ENCODE measurements at places on chromosomes 6 and 20.

DNA sequence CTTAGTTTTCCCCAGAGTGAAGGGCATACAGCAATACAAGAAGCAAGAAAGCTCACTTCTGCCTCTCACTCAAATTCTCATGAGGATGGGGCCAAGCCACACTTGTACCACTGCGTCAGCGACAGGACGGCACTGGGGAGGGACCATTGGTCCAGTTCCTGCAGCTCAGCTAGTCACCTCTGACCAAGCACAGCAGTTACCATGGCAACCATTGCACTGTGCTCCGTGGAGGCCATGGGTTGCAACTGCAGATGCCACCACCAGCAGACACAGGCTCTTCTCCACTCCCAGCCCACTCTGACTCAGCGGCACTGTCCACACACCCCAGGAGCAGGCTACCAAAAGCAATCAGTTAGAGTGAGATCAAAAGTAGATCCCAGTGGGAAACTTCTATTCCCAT is 441.1 kb upstream of the ARID1B start:
- DNase-seq, result no peak

GRCh38 chr20:4171538-4172116 is 156.3 kb upstream of the RNF24 start:
- DNase-seq, result no peak

DNA sequence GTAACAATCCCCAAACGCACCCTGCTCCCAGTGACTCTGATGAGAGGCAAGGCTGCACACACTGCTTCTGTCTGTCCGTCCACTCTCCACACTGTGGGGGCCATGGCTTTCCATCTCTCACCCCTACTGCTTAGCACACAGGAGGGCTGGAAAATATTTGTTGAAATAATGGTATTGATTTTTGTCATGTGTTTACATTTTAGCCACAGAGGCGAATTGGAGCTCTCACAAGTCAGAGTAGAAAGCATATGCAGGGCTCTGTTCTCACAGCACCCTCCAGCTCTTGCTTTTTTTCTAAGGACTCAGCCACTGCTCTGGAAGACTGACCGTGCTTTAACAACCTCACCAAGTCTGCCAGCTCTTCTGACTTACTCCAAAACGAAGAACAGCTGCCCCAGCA is 273.8 kb downstream of the GMDS start:
- no peak for DNase-seq

GRCh38 chr6:54698974-54699373 is 147.6 kb upstream of the FAM83B start:
- DNase-seq, result no peak

DNA sequence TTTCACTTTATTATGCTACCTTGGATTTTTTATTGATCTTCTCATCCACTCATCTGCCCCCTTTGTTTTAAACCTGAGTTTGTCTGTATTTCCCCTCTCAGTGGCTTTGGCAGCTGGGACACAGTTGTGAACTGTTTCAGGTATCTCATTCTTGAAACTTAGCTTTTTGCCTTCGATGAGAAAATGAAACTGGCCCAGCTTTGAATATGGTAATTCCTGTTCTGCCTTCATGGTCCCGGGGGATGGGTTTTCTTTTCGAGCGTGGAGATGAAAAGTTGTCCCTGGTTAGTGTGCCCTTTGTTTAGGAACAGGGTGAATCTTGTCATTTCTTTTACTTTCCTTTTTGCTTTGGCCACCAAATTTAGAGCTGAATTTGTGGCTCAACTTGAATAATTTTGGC is 25.6 kb downstream of the DHX35 start:
- no peak for DNase-seq

DNA sequence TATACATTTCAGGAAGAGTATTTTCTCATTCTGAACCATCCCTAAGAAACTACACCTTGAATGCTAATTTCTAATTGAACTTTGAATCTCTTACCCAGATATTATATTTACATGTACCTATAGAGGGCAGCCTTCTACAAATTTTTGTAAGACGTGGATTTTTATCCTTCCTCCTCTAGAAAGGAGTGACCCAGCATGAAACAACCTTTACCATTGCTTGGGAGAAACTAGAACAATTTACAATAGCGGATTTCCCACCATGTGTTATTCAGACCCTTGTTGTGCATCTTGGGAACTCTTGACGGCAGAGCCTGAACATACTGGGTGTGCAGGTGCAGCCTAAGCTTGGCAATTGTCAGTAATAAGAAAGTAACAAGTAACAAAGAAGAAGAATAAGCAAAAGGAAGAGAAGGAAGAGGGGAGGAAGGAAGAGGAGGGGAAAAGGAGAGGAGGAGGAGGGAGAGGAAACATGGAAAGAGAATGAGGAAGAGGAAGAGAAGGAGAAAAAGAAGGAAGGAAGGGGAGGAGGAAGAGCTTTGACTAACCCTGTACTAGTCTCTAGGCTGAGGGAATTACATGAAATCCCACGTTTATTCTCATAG is 10.8 kb upstream of the TAAR1 start:
- DNase-seq, result no peak

DNA sequence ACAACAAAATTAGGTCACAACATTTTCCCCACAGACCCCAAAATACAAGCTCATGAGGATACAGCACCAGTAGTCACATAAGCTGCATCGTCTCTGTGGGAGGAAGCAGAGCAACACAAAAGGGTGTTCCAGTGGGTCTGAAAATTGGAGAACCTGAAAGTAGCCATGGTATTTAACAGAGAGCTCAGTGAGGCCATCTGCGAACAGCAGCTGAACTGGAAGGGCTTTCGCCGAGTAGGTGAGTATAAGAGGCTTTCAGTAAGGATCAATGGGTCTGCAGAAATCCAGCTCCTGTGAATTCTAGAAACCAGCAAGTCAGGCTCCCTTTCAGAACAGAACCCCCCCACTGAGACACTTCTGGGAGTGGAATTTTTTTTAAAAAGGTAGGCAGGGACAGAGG is 120.0 kb upstream of the RREB1 start:
- DNase-seq, result no peak
